Stimulated activated CD8-positive, alpha-beta memory T cell treated with anti-CD3 and anti-CD28 coated beads, Interleukin-15, amount 100 ng/mL, for 48 hours (primary cell): ENCODE measurements at places on chromosomes 7 and 10.

DNA sequence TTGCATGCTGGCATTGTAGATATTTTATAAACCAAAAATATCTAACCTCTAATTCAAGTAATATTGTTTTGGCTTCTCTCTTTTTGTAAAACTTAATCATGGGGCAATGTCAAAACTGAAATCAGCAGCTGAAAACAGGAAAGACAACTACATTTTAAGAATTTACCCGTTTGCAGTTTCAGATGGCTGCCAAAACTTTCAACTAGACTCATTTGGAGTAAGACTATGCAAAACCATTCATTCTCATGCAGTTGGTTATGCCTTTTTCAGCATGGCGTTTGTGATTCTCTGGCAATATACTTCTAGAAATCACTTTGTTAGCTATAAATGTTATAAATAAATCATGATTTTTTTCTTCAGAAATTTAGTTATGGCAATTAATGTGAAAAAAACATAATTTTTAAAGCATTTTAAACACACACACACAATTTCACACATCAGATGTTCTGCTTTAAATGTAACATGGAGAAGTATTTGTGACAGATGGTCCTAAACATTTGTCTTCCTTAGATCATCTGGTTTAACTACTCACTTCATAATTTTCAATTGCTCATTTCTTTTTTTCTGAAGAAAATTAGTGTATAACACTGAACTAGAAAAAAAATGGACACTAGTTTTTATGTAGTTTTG, 116.4 kb downstream of the ITGB8 start:
- DNase-seq = no peak

DNA sequence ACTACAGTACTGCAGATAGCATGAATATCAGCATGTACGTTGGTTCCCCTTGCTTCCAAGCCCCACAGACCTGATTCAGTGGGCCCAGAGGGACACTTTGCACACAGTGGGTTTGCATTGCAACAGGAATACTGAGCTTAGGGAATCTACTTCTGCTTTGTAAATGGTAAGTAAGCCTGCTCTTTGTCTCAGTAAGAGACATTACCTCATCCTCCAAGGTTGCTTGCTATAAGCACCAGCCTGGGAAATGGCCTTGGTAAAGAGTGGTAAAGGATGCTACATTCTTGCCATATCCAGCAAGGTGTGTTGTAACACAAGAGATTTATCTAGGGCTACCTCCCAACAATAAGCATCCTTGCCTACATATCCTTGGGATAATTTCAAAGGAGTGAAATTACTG, 730.5 kb downstream of the INHBA start:
- no peak for DNase-seq

- no peak for DNase-seq
Measured at GRCh38 chr7:156034397-156034796, 222.1 kb upstream of the SHH start.

DNA sequence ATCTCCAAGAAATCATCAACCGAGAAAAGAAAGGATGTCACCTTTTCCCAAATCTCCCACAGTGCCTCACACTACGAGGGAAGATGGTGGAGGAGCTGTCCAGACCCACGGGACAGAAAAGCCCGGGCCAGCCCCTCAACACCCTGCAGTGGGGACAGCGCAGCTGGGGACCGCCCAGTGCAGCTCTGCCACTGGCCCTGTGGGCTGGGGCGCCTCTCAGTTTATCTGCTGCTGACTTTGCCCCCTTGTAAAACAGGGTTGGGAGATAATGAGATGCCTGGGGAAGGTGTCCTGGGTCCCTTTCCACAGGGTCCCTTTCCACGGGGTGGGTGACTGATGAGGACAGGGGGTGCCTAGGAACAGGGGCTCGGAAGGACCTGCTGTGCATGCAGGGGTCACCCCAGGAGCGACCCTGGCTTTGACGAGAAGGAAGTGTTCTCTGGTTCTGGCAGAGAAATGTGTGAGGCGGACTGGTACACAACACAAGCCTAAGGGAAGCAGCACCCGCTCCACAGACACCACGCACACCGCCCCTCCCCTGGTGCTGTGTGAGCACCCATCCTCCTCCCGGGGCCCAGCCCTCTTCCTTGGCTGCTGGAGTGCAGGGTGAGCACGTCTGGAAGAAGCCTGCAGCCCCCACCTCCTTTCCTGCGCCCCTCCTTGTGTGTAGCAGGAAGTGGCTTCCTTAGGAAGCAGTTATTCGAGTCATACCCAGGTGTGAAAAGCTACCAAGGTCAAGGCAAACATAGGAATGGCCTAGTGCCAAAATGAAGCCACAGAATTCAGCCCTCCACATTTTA, 339.9 kb downstream of the DNAJB6 start:
- DNase-seq = no peak

DNA sequence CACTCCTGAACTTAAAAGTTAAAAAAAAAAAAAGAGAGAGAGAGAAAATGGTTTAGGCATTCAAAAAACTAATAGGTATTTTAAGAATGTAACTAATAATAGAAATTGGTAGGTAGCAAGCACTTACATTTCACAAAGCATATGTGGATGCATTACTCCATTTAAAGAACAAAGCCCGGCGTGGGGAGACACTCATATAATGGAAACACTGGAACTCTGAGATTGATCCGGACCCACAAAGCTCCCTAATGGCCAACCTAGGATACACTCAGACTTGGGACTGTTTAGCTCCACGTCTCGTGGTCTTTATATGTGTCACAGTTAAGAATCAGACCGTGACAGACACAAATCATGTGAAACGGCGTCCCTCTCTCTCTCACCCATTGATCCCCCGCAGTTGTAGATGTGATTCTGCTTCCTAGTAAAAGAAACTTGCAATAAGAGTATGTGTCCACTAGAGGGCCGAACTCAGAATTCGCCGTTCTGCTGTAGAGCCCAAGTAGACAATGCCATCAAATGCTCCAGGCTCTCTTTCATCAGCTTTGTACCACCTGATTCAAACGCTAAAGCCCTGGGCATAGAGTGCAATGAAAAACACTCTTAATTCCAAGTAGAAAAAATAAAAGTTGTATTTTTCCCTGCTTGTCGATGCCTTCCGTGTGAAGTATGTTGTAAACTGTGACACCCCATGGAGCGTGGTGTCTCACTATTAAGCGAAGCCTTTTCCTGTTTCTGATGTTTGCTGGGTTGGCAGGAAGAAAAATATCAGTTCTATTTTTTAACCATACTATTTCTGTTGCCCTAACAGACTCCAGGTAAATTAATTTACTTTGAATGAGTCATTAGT, 429.0 kb upstream of the MTPN start:
- DNase-seq = no peak

- DNase-seq = no peak
Measured at GRCh38 chr10:80537736-80538480, at the start of gene SH2D4B. SH2D4B (plus strand) TSS chr10:80537902; CDS start chr10:80538332, 430 bp downstream.

GRCh38 chr7:97179454-97180104, 62.1 kb downstream of the SDHAF3 start:
- no peak for DNase-seq

DNA sequence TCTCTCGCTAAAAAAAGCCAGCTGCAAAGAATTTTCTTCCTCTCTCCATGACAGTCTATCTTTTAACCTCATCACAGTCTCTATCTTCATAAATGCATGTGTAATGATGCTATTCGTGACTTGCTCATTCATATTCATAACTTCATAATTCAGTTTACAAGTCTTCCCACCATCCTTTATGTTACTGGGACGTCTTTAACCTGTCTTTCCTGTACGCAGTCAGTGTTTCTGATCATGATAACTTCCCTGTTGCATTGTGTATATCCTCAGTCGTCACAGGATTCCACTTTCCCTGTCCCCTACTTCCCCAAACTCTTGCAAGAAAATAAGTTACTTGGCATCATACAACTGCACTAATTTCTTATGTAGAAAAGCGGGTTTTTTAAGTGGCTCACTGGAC, 165.6 kb upstream of the ASAH2 start:
- no peak for DNase-seq

- no peak for DNase-seq
Measured at GRCh38 chr7:42461537-42461936, 224.5 kb upstream of the GLI3 start.

DNA sequence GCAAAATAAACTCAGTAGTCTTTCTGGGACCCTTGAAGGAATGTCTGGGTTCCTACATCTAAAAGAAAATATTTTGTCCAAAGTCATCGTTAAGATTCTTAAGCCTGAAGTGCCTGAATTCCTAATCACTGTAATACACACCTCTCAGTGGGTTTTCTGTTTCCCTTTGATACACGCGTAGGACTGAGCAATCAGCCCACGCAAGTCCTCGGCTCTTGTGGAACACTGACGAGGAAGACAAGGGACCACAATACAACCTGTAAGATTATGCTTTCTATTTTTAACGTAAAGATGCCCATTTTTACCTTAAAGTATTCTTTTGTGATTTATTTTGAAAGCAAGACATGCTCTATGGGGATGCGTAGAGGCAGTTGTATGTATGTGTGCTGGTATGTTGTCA, 472.8 kb upstream of the CELF2 start:
- DNase-seq = no peak

DNA sequence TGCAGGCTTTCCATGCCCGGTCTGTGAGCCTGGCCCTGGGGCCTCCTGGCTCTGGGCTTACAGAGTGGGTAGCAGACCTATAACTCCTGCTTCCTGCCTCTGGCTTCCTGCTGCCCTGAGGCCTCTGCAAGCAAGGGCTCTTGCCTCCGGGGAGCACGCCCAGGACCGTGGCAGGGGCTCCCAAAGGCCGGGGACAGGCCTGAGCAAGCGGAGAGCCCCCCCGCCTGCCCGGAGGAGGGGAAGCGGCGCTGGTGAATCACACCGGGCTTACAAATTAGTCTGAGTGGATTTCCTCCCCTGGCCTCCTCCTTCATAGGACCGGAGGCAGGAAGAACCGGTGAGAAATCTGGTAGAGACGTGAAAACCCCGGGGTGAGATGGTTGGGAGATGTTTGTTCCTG, 1.5 kb upstream of the MYL10 start:
- no peak for DNase-seq

GRCh38 chr7:155845226-155845625, 33.0 kb upstream of the SHH start:
- DNase-seq = no peak

- DNase-seq = no peak
Measured at GRCh38 chr10:50931948-50932431, 46.6 kb upstream of the A1CF start.

DNA sequence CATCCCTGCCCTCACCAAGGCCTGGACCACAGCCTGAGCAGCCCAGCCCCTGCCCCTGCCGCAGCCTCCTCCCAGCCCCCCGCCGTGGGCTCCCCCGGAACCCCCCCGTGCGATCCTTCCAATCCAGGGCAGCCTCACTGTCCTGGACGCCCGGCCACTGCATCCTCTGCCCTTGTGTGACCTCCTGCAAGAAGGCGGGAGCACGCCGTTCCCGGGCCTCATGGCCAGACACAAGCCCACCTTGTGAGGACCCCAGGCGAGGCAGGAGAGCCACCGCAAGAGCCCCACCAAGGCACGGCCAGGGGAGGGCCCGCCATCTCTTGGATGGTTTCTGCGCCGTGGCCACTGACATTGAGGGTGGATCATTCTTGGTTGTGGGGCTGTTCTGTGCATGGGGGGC, 7.8 kb upstream of the LFNG start:
- DNase-seq = no peak

DNA sequence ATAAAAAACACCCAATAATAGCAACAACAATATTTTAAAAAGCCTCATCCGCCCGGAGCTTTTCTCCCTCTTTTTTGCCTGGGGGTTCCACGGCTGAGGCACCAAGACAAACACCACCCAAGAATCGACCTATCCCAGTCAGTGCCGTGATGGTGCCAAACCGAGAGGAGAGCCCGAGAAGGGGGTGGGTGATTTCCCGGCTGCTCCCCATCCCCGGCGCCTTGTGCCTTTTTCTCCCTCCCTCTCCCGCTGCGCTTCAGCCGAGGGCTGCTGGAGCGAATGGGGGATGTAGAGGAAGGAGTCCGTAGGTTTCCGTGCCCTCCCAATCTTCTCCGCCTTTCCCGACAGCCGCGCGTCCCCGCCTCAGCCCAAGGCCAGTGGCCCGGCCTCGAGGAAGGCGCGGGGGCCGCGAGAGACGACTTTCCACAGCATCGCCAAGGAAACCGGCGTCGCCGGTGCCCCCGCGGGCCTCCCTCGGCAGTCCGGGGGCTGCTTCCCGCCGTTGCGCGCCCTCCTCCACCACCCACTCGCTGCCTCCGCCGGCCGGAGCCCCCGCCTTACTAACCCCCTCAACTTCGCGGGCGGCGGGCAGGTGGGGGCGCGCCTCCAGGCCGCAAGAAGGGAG, 1.3 kb downstream of the EGR2 start:
- DNase-seq = no peak

GRCh38 chr7:130595986-130596385, 72.6 kb downstream of the COPG2 start:
- no peak for DNase-seq

DNA sequence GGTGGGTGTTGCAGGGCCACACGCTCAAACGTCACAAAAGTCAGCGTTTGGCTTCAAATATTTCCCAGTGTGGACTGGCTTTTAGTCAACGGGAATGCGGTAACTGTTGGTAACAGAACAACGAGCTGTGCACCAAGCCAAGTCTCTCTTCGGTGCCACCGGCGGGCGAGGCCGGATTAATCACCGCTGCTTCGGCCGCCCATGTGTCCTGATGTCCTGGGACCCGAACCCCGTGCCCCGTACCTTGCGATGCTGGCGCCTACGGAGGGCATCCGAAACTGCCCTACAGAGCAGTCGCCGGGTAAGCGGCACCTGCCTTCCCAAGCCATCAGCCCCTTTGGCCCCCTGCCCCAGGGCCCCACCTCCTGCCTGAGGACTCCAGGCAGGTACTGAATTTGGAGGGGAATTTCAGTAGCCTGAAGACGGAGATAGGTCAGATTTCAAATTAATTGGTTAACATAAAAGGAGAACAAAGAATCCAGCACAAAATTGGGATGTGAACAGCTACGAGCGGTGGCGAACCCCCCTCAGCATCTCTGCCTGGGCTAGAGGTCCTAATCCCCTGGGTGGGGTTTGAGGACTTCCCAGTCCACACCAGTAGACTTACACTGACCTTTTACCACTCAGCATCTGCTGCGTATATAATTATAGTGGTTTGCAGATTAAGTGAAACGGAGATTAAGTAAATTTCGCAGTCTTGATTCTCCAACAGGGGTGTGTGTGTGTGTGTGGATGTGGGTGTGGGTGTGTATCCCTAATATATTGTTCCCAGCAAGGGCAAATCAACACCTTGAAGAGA, at the start of gene LRRC72:
LRRC72 (plus strand) TSS at position 84 of the 799 bp plus-strand sequence; CDS start at position 212, 128 bp downstream.
- no peak for DNase-seq

DNA sequence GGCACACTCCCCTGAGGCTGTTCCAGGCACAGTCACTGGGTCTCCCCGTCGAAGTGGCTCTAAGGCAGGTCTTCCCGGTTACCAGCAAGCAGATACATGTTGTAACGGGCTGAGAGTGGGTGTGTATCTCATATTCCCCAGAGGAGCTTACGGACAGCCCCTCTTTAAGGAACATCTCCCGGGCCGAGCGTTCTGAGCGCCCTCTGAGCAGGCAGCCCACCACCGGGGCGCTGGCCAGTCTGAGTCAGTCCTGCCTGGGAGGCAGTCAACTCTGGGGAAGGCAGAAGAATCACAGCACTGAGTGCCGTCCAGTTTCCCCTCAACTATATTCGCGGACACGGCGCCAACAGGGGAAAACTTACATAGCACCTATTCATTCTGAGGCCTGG, 117.4 kb downstream of the LHPP start:
- DNase-seq = no peak

- no peak for DNase-seq
Measured at GRCh38 chr7:138978541-138979184, 2.5 kb downstream of the KIAA1549 start.

- DNase-seq = no peak
Measured at GRCh38 chr7:64884913-64885370, 18.1 kb upstream of the ZNF273 start.

GRCh38 chr10:132099389-132100090, 33.8 kb downstream of the JAKMIP3 start:
- DNase-seq = no peak

- no peak for DNase-seq
Measured at GRCh38 chr7:112049555-112050249, 156.5 kb downstream of the DOCK4 start.
